ENCODE measurements at places on chromosomes 11 and 22.

GRCh38 chr11:23181022-23181807 lies 320.9 kb upstream of the CCDC179 start:
- no peak for DNase-seq

- DNase-seq, result no peak
These were observed 5.3 kb upstream of the MALAT1 start for GRCh38 chr11:65493367-65494176.

- DNase-seq, result no peak
These were observed 515 bp downstream of the CTR9 start for GRCh38 chr11:10751581-10751940.

GRCh38 chr22:43858156-43858895 lies 4.0 kb downstream of the SULT4A1 start:
- no peak for DNase-seq

DNA sequence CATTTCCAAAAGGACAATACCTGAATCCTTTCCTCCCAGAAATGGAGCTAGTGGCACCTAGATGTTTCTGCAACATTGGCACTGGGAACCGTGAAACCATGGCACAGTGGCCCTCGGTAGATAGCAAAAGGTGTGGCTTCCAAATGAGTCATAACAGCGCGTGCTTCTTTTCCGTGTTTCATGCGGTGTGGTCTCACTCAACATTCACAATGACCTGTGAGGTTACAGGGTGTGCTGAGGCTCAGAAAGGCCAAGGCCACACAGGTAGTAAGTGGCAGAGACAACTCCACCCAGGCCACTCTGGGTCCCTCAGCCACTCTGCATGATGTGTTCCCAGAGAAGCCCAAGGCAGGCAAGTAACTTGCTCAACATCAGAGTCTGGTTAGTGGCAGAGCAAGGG lies 67.4 kb downstream of the TP53I11 start:
- DNase-seq, result no peak

DNA sequence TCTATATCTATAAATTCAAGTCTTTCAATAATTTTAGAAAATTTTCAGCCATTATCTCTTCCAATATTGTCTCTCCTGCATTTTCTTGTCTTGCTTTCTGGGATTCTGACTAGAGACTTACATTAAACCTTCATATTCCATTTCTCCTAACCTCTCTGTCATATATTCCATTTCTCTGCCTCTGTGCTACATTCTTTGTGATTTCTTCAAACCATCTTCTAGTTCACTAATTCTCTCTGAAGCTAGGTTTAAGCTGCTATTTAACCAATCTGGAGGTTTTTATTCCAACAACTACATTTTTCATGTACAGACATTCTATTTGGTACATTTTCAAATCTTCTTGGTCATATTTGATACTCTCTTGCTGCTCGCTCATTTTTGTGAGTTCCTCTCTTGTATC lies 122.5 kb downstream of the TTC28 start:
- no peak for DNase-seq

DNA sequence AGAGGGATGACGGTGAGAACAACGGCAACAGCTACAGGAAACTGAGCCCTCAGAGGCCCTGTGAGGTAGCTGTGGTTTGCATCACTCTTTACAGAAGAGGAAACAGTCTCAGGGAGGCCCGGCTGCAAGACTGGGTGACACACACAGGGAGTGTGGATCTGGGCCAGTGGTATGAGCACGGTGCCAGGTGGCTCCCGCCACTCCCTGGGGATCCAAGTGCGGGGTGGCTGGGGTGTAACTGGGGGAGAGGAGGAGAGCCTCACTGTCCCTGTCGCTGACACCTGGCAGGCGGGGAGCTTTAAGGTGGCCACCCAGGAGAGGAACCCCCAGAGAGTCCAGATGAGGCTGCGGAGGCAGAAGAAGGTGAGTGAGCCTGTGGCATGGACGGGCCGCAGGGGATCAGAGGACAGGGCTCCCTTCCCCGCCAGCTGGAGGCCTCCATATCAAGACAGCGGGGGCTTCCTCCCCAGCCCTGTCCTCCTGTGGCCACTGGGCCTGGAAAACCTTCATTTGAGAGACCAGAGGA lies 5.6 kb downstream of the RGL4 start:
- DNase-seq, result peak; percentile 91

GRCh38 chr11:44561275-44561805 lies 4.1 kb upstream of the CD82 start:
- DNase-seq, result no peak

GRCh38 chr11:68140496-68141245 lies 19.5 kb upstream of the CHKA start:
- no peak for DNase-seq

DNA sequence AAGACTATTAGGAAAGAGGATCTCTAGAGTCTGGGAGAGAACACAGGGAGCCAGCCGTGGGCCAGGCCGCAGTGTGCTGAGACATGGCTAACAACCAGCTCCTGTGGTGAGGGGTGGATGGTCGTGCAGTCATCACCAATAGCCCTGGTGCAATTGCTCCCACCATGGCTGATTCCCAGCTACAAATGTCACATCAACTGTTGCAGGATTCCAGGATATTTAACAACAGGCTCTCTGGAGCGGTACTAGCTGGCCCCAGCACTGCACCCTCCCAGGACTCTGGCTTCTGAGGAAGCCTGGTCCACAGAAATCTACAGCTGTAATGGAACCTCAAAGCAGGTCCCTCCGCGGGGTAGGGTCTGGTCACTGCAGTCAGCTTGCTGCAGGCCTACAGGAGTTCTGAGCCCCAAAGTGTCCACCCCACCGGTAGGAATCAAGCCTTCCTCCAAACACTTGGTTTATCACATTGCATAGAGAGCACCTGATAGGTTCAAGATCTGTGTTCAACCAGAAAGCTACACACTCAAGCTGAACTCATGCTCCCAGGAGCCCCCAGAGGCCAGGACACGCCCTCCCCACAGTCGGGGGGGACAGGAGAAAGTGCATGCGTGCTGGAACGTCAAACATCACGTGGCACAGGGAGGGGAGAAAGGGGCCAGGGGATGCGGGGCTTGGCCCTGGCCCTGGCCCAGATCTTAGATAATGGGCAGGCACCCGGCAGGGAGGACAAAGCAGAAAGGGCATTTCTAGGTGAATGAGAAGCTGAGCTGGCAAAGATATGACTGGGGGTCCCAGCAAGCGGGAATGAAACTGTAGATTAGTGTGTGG lies 609.0 kb downstream of the TBC1D22A start:
- no peak for DNase-seq

GRCh38 chr11:66112601-66113499 lies 42.8 kb downstream of the PACS1 start:
- no peak for DNase-seq

- DNase-seq, result no peak
These were observed 135.4 kb downstream of the NCAM1 start for GRCh38 chr11:113096648-113097047.

DNA sequence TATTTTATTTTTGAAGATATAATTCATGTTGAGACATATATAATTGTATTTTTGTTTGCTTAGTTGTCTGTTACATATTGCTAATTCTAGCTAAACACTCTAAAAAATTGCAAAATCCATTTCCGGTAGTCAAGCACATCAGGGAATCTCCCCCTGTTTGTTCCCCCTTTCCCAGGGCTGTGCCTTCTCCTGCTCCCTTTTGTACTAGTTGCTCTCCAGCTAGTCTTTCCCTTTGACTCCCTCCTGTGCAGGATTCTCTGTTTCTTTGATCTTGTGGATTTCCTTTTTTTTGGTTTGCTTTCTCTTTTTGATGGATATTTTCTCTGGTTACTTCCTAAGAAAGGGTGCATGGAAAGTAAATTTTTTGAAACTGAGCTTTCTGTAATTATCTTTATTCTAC lies 188.1 kb upstream of the PLET1 start:
- no peak for DNase-seq

GRCh38 chr11:63986156-63986931 lies at the start of gene OTUB1:
Gene OTUB1, plus strand, starts transcription at chr11:63986438. Its CDS starts 19 bp downstream, at chr11:63986457.
- peak; percentile 94 for DNase-seq

GRCh38 chr22:46881373-46882118 lies 119.1 kb downstream of the TBC1D22A start:
- DNase-seq, result peak; percentile 42

GRCh38 chr11:60502221-60502775 lies 9.7 kb downstream of the MS4A12 start:
- no peak for DNase-seq

GRCh38 chr11:76217653-76218160 lies 11.4 kb upstream of the WNT11 start:
- DNase-seq, result no peak

GRCh38 chr11:32435152-32435480 lies 223 bp downstream of the WT1 start:
- peak; percentile 18 for DNase-seq

DNA sequence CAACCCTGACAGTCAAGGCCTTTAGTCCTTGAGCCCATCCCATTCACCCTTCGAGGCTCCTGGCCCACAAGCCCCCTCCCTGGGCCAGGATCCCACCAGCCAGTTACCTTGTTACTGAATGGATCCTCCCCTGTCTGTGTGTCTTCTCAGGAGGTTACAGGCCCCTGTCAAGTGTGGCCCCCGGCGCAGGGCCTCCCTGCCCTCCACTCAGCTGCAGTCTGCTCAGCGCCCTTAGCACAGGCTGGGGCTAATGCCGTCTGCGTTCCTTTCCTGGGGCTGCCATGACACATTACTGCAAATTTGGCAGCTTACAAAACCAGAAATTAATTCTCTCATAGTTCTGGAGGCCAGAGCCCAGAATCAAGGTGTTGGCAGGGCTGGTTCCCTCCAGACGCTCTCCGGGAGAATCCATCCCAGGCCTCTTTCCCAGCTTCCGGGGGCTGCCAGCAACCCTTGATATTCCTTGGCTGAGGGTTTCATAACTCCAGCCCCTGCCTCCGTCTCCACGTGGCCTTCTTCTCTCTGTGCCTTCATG lies 9.4 kb upstream of the SYT12 start:
- DNase-seq, result no peak

DNA sequence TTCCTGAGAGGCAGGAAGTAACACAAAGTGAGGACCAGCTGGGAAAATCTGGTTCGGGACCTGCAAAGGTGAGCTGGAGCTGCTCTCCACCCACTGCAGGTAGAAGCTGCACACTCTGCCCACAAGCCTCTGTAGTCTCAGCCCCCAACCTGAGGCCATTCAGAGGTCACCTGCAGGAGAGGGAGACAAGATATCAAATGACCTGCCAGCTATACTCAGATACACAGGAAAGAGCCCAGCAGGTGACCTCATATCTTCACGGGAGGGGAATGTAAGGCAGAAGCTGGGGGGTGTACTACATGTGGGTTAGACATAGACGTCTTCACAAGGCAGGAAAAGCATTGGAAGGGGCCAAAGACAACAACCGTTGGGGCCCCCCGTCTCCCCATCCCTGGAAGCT lies 86.1 kb downstream of the APIP start:
- no peak for DNase-seq

- peak; percentile 76 for DNase-seq
These were observed 380.6 kb downstream of the BRD1 start for GRCh38 chr22:49446759-49447710.

DNA sequence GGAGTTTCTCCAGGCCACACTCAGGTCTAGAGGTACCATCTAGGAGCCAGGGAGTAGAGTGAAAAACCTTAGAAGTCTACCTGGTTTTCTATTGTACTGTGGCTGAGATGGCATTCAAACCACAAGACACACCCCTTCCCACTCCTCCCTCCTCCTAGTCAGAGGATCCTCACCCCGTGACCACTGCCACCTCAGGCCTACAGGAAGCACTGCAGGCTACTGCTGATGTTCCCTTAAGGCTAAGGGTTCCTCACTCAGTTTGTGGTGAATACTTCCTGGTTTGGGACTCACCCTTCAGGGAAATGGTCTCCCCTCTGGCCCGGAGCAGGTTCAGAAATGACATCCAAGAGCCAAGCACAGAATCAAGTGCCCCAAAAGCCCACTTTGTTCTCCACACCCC lies 1293.9 kb downstream of the JRKL start:
- no peak for DNase-seq

- DNase-seq, result no peak
These were observed 127.8 kb upstream of the ANO3 start for GRCh38 chr11:26204101-26204500.

DNA sequence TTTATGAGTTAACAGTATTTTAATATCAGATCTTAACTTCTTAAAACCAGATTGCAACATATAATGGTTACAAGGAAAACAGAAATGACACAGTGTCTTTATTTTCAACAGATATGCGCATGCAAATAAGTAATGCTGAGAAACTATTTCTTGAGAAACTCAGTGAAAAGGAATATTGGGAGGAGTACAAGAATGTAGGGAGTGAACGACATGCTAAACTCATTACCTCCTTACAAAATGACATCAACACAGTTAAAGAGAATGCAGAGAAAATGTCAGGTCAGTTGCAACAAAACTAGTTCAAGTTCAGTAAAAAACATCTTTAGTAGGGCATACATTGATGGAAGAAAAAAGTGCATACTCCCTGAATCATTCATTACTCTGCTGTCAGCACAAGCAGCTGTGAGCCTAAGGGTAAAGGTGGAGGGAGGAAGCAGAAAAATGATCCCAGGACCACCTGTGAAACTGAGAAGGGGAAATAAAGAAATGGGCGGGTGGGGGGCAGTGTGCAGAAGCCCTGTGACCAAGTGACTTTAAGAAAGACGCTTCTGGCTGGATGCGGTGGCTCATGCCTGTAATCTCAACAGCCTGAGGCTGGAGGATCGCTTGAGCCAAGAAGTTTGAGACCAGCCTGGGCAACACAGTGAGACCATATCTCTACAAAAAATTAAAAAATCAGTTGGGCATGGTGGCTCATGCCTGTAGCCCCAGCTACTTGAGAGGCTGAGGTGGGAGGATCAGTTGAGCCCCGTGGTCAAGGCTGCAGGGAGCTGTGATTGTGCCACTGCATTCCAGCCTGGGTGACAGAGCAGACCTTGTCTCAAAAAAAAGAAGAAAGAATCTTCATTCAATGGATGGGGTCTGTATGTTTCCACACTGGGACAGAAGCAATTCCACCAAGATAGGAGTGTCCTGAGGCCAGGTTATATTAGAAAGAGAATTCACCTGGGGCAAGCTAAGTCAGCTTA lies 31.2 kb downstream of the CCDC83 start:
- DNase-seq, result no peak

DNA sequence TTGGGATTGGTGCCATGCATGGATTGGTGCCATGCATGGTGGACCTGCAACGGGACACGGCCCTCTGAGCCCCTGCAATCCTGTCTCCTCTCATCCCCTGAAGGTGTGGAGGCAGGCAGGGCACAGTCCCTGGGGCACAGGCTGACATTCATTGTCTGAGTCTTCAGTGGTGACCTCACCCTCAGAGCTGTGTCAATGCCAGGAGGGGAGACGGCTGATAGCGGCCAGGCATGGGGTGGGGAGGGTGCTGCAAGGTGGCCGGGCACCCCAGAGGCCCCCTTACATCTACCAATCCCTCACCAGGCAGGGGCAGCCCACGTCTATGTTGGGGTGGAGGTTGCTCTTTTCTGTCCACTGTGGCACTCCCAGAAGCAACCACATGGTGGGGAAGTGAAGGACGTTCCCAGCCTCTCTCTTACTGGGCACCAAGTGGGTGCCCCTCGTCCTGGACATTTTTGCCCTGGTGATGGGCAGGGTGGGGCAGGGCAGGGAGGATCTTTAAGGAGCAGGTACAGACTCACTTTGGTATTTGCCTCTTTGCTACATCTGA lies 47.6 kb downstream of the NECTIN1 start:
- DNase-seq, result no peak

GRCh38 chr11:118956094-118956846 lies at the start of gene UPK2:
Gene UPK2, plus strand, starts transcription at chr11:118956298. Its CDS starts 53 bp downstream, at chr11:118956351.
- peak; percentile 95 for DNase-seq

GRCh38 chr11:102617466-102618008 lies 7.6 kb downstream of the MMP20 start:
- no peak for DNase-seq

All from activated CD4-positive, alpha-beta T cell treated with anti-CD3 and anti-CD28 coated beads for 36 hours (primary cell).